ENCODE measurements at places on chromosomes 3 and 15.

GRCh38 chr3:85255949-85256348 lies 297.2 kb downstream of the CADM2 start:
- DNase-seq = no peak

- DNase-seq = no peak
Measured at GRCh38 chr3:147615035-147615434, 205.9 kb downstream of the ZIC1 start.

DNA sequence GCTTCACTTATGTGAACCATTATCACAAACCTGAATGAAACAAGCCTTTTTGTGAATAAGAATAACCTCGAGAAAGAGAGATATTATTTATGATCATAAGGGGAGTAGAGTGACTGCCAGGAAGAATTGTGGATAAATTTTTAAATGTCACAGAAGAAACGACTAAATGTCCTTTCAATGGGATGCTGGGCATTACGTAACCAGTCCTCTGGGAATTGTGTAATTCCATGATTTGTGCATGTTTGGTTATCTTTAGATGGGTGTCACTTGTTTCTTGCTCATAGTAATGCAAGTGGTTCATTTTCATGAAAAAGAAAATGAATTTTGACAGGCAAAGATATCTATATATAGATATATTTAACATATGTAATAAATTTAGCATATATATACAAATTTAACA lies 379.5 kb upstream of the AGTR1 start:
- DNase-seq = peak; percentile 20

DNA sequence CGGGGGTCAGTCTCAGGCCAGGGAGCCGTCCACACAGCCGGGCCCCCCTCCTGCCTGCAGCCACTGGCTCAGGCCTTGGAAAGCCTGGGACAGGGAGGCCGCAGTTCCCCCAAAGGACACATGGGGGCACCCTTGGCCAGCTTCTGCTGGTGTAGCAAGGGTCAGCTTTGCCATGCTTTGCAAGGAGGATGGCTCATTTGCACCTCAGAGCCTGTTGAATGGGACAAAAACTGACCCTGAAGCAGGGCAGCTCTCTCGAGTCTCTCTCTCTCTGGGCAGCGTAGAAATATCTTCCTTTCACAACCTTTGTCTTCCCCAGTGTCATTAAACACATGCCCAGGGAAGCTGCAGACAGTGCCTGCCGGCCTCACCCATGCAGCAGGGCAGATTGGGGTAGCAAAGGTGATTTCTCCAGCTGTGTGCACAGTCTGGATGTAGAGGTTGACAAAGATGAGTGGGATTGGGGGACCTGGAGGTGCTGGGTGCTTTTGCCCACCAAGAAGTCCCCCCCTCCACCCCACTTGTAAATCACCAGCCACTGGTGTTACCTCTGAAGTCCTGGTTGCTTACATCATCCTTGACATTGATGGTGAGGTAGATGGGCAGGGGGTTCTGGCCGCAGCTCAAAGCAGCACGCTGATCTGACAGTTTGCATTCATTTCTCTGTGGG lies 17.4 kb upstream of the EHD4 start:
- DNase-seq = peak; percentile 89
